Hematopoietic multipotent progenitor cell treated with erythropoietin and hydrocortisone succinate and interleukin-3 and kit ligand, for 4 days (in vitro differentiated cells): ENCODE measurements at places on chromosomes 3 and 15.
A peak's percentile ranks its signal among the peaks of the same experiment; 100 is the strongest.

DNA sequence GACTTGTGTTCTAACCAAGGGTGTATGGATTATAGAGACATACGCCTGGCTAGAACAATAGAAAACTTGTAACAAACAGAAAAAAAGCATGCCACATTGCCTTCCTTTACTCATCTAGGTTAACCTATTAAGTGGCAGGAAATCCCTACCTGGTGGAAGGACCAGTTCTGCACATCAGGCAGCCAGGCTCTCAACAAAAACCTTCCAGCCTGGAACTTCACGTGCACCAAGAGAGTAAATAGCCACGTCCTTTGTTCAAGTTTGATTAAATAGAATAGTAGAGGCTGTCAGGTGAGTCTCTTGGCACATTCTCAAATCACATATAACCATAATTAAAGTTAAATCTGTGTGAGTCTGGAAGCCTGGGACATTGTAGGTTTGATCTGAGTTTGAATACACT lies 85.0 kb upstream of the DPH6 start:
- no peak for DNase-seq

DNA sequence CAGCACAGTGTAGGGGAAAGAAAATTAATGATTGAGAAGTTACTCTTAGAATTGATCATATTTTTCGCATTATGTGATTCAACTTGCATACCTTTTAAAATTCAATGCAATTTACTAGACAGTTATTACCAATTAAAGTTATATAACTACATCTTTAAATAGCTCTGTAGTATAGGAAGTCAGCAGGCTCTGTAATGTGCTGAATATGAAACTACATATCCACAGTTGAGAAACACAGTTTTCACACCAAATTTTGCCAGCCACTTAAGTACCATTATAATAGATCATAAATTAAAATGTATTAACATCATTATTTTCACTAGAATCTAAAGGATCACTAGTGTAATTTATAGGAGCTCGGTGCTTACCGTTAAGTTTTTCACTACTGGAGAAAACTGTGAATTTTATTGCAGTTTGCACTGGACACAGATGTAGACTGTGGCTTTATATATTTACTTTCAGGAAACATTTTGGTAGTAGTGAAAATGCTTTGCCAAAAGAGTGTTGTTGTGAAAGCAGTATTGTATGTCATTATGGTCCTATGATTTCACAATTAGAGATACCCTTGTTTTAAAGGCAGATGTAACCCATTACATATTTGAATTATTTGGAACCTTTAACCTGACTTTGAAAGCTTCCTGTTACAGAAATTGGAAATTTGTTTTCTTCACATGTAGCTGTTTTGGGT lies 113.6 kb downstream of the PLCL2 start:
- peak; percentile 24 for DNase-seq

- DNase-seq, result peak; percentile 97
These were observed 240 bp upstream of the BHLHE40 start for GRCh38 chr3:4978966-4979427.

DNA sequence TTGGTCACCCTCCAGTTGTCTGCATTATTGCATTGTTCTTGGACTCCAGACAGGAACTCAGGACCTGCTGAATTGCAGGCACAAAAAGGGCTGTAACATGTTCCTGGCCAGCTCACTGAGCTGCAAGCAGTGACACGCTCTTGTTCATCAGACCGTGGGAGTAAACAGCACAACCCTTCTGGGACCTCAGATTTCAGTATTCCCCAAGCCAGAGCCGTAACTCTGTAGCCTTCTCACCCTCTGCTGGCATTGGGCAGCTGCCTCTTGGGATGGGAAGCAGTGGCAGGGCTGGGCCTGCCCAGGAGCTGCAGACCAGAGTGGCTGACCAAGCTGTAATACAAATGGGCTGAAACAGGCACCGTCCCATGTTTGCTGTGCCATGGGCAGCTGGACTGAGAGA lies 607.1 kb upstream of the BCHE start:
- DNase-seq, result no peak

- DNase-seq, result no peak
These were observed 21.7 kb downstream of the NMNAT3 start for GRCh38 chr3:139655909-139656595.

DNA sequence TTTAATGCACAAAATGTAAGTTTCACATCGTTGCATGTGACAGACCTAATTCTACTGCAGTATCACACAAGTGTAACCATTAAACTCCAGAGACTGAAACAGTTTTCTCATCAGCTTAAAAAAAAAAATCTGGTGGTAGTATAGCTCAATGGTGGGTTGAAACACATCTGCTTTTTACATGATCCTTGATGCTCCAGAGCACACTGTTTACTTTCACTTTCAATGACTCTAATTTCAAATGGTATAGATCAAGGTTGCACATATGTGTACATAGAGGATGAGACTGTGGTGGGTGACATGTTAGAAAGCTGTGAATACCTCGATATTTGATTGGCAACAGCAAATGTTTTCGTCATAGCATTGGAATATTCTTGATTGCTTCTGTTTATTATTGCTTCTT lies 22.4 kb downstream of the MCTP2 start:
- no peak for DNase-seq

GRCh38 chr15:89898614-89899294 lies 5.0 kb upstream of the AP3S2 start:
- DNase-seq, result peak; percentile 81

GRCh38 chr3:147458995-147459704 lies 50.0 kb downstream of the ZIC1 start:
- no peak for DNase-seq

- DNase-seq, result no peak
These were observed 98.4 kb downstream of the NAALADL2 start for GRCh38 chr3:174957551-174958001.

GRCh38 chr3:55537129-55537528 lies 50.0 kb upstream of the WNT5A start:
- no peak for DNase-seq

- no peak for DNase-seq
These were observed 251.0 kb downstream of the ROBO1 start for GRCh38 chr3:79516795-79517194.

GRCh38 chr3:112253301-112253971 lies 40.6 kb downstream of the SLC9C1 start:
- peak; percentile 9 for DNase-seq

- no peak for DNase-seq
These were observed 388.5 kb downstream of the NAALADL2 start for GRCh38 chr3:175247629-175248028.

DNA sequence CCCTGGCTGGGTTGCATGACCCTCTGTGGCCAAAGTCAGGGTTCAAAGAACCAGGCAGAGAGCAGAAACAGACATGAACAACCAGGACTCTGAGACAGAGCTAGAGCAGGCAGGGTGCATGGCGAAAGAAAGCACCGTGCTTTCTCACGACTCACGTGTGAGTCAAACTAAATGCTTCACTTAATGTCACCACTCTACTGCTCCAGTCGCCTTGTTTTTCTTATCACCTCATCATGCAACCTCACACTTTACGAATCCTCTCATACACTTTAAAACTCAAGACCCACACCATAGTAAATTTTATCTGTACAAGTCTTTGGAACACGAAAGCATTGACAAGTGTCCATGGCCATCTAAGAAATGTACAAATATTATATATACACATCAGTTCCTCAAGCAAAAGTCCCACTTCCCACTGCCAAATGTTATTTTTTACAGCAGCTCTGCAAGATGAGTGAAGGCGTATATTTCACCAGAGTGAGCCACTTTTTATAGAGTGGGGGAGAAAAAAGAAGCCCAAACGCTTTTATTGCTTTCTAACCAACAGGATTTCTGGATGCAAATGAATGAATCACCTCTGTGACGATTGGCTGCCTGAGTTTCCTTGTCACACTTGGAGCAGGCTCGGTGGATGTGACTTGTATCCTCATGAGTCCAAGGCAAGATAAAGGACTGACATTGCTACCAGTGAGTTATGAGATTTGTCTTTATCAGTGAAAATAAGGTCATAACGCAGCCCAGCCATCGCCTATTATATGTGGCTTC lies 16.0 kb upstream of the MEGF11 start:
- DNase-seq, result peak; percentile 40

DNA sequence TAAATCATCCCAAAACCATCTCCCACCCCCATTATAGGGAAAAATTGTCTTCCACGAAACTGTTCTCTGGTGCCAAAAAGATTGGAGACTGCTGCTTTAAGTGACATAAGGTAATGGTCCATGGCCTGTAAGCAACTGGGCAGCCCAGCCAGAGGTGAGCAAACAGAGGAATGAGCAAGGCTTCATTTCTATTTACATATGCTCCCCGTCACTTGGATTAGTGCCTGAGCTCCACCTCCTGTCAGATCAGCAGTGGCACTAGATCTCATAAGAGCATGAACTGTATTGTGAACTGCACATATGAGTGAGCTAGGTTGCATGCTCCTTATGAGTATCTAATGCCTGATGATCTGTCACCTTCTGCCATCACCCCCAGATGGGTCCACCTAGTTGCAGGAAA lies 1159.8 kb upstream of the ALCAM start:
- DNase-seq, result no peak

GRCh38 chr3:42733501-42734262 lies 31.1 kb upstream of the HHATL start:
- DNase-seq, result no peak

DNA sequence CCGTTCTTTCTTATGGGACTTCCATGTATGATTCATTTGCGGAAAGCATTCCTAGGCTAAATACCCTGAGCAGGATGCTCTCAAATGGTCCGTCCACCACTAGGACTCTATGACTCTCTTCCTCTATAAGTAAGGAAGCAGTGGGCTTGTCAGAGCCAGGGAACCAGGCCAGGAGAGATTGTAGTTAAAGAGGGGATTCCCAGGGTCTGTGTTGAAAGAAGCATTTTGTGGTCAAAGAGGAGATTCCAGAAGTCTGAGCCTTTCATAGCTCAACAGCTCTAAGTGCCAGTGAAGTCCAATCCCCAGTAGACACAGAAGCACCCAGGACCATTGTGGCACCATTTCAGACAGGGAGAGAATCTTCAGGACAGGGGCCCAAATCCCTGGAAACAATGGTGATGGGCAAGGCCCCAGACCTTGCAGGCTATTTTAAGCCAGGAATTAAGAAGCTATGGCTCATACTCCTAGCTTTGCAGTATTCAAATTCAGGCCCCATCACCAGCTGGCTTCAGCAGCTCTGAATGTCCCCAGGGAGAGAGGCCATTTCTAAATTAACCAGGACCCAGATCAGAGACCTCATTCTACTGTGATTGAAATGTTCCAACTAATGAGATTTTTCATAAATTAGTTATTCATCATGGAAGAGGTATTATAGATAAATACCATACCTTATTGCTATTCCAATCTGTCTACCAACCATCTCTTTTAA lies 81.7 kb downstream of the CD47 start:
- DNase-seq, result no peak

GRCh38 chr3:164360738-164361406 lies 717.4 kb downstream of the SI start:
- no peak for DNase-seq

GRCh38 chr3:23455775-23456174 lies 252.6 kb downstream of the UBE2E2 start:
- peak; percentile 8 for DNase-seq

GRCh38 chr3:134638385-134639030 lies 12.3 kb downstream of the KY start:
- no peak for DNase-seq

DNA sequence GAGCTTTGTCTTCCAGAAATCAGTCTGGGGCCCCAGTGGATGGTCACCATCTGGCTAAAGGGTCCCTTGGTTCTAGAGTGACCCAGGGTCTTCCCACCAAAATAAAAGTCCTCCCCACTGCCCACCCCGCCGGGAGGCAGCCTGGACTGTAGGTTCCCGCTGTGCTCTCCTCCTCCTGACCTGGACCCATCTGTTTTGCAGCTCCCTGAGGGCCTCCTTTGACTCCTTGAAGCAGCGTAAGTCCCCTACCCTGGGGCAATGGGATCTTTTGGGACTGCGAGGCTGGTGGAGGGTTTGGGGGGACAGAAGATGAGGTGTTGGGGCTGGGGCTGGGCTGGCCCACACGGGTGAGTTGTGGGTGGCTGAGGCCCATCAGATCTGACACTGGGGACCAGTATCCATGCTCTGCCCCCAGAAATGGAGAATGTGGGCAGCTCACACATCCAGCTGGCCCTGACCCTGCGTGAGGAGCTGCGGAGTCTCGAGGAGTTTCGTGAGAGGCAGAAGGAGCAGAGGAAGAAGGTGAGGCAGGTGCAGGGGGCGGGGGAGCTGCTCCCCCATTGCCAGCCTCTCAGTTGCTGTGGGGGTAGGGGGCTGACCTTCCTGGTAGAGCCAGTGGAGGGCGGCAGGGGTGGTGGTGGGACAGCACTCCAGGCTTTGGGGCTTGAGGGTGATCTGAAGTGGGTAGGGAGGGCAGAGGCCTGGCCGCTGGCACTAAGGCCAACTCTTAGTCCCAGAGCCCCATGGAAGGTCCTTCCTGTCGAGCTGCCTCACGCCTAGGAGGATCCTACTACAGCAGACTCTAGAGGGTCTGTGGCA lies 30.4 kb downstream of the PSTPIP1 start:
- DNase-seq, result no peak

DNA sequence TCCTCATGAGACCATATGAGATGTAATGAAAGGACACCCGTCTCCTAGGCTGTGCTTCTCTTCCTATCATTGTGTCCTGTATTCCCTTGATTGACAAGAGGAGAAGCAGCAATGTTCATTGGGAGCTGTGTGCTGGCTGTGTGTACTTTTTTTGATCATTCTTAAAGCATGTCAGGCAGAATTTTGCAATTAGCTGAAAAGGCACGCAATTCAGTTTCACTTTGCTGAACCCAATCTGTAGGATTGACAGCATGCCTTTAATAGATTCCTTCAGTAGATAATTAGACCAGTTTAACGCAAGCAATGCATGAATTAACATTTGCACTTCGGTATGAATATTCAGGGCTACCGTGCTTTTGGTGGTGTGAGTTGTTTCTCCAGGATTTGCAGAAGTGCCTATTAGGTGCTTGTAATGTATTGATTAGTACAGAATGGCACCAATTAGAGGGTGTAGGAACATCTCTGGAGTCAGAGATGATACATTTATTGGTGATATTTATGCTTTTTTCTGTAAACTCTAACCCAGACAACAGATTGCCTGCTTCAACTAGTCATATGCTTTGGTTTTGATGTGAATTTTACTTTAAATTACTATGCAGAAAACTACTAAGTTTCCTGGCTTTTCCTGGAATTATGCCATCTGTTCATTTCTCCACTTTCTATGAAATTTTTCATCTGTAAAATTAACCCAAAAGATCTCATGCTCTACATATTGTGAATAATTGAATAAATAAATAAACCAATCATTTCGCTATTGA lies 114.3 kb downstream of the NSUN3 start:
- peak; percentile 6 for DNase-seq

- DNase-seq, result no peak
These were observed 30.1 kb upstream of the SLC28A2 start for GRCh38 chr15:45221967-45222366.

DNA sequence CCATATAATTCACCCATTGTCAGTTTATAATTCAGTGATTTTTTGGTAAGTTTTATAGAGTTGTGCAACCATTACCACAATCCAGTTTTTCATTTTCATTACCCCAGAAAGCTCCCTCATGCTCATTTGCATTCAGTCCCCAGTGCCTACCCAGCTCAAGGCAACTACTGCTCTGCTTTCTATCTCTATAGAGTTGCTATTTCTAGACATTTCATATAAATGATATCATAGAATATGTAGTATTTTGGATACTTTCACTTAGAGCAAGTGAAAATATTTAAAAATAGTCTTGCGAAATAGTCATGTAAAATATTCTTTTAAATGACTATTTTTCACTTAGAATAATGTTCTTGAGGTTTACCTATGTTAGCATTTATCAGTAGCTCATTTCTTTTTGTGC lies 42.1 kb downstream of the ZNF654 start:
- no peak for DNase-seq

GRCh38 chr3:27591312-27592210 lies 107.4 kb upstream of the SLC4A7 start:
- DNase-seq, result peak; percentile 56

GRCh38 chr3:136819392-136819730 lies 435 bp downstream of the SLC35G2 start:
- DNase-seq, result peak; percentile 53
